Stimulated activated CD4-positive, alpha-beta T cell treated with anti-CD3 and anti-CD28 coated beads, Interleukin-2, amount 100 ng/mL, for 24 hours (primary cell): ENCODE measurements at places on chromosomes 6 and 20.

DNA sequence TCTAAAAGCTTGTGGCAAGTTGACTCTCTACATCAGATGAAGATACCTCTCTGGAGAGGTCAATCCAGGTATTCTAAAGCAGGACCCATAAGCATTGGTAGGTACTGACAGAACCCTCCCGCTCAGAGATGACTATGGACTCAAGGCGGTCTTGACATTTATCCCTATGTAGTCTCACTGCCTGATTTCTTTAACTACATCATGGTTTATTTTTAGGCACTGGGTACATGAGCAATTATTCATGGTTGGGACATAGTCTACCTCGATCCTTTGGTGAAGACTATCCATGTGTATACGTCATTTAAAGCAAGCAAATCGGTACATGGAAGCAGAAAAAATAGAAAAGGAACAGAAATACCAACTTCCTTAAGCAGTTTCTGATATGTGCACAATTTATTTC lies 136.2 kb upstream of the TAB2 start:
- DNase-seq = no peak

GRCh38 chr6:1841136-1841535 lies 231.4 kb downstream of the FOXC1 start:
- DNase-seq = no peak

DNA sequence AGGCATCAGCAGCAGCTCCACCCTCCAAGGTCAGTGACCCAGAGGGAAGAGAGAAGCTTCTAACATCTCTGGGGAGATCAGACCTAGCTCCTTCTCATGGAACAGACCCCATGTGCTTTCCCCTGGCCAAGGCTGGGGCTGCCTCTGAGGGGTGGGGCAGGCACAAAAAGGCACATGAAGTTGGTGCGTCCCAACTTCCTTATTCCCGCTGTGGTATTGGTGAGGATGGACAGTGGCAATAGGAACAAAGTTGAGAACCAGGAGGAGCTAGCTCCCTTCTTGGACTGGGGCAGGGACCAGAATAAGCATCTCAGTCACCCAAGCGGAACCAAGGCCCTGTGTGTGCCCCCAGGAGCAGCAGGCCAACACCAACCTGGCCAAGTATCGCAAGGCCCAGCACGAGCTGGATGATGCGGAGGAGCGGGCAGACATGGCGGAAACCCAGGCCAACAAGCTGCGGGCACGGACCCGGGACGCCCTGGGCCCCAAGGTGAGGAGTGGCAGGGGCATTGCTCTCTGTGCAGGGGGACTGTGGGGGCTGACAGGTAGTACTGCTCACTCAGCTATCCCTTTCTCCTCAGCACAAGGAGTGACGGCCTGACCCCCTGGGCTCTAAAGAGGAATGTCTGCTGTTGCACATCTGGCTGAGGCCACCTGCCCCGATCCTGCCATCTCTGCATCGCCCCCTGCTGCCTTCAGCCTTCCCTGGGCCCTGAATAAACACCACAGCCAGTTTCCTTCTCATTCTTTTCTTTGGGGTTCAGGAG lies 46.1 kb downstream of the MYH7B start:
- DNase-seq = no peak

DNA sequence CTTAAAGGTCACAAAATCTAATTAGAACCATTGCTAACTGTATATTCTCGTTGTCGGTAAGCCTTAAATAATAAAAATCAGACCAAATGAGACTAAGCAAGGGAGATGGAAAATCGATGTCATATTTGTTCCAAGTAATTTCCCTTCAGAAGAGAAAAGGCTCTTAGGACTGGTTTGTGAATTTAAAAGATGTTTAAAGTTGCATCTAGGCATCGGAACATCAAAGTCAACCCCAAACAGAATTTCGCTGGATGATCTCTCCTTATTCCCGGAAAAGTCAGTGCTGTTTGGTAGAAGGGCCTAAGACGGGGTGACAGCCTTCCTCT lies 63.8 kb downstream of the NPEPL1 start:
- DNase-seq = no peak

GRCh38 chr20:37267667-37268313 lies 6.2 kb upstream of the GHRH start:
- no peak for DNase-seq

- DNase-seq = no peak
Measured at GRCh38 chr6:2958776-2959175, 12.6 kb downstream of the SERPINB6 start.

GRCh38 chr20:39032997-39033396 lies 70.9 kb downstream of the DHX35 start:
- no peak for DNase-seq

- no peak for DNase-seq
Measured at GRCh38 chr20:63301671-63302070, 8.7 kb downstream of the COL20A1 start.

- peak; percentile 17 for DNase-seq
Measured at GRCh38 chr6:20708367-20709124, 174.3 kb downstream of the CDKAL1 start.

- no peak for DNase-seq
Measured at GRCh38 chr20:53625311-53626129, 31.9 kb upstream of the ZNF217 start.

GRCh38 chr20:59318201-59318790 lies 17.9 kb downstream of the EDN3 start:
- DNase-seq = no peak

DNA sequence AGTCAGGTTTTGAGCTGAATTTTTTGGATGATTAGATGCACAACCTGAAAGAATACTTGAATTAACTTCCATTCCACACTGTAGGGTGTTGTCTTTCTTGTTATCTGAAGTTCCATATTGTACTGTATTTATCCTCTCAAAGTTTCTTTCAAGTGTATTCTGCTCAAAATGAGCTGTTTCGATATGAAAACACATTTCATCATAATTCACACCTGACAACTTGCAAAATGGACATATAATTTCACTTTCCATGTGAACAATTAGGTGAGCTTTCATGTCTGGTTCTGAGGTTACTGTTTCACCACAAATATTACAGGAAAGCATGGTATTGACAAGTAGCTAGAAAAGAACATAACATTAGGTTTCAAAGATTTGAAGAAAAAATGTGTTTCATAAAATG lies 1.7 kb downstream of the ZUP1 start:
- DNase-seq = no peak

DNA sequence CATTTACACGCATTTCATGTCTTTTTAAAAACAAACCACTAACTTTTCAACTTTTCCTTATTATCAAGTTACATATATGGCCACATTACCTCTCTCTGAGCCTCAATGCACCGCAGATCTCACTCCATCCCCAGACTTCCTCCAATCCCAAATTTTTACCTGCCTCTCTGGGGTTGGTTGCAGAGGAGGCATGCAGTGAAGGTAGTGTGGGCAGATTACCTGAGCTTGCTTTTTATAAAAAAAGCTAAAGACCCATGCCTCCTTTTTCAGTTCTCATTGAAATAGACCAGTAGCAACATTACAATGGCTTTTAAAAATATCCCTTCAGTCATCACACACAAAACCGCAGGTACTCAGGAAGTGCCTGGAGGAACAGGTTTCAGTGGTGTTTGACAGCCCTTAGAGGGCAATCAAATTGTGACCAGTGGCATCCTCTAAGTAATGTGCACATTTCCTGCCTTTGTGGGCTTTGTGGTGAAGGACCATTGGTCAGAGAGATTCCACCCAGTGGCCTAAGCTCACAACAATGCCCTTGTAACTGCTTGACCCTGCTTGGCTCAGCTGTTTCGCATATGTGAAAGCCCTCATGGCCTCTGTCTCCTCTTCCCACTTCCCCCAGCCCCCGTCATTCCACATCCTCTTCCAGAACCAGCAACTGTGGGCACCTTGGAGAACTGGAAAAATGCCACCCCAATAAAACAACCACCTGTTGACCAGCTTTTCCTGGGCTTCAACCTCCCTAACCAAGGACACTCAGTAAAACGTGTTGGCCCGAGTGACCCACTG lies 30.2 kb upstream of the IL17A start:
- no peak for DNase-seq

DNA sequence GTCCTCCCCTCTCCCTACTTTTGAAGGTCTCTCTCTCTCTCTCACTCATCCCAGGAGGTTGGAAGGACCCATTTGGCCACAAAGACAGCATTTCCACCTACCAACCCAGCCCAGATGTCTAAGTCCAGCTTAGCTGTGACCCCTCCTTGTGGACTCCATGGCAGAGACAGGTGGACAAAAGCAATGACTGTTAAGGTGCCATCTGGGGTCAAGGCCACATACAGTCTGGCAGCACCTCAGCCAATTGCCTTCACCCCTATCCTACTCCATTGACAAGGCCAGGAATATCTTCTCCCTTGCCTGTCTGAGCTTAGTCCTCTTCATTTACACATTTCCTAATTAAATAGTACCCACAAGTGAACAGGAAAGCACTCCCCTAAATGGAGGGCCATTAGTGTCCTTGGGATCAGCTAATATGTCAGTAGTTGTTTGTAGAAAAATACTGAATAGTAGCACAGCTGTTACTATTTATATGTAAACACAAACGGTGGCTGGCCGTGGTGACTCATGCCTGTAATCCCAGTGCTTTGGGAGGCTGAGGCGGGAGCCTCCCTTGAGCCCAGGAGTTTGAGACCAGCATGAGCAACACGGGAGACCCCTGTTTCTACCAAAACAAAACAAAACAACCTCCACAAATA lies 28.8 kb downstream of the GCM1 start:
- no peak for DNase-seq

DNA sequence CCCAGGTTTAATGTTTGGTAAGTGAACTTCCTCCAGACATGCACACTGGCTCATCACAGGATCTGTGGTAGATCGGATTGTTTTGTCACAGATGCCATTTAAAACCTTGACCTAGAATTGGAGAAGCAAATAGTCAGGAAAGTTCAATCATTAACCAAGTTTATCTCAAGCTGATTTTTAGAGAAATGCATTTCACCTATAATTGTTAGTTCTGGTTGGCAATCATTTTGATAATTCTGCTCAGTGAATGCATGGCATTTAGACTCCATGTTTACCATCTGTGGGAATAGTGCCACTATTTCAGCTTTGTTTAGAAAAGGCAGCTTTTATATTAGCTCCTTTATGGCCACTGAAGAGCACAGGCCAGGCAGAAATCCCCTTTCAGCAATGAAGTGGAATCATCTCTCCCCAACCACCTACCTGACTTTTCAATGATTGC lies 73.9 kb upstream of the IPCEF1 start:
- DNase-seq = no peak

DNA sequence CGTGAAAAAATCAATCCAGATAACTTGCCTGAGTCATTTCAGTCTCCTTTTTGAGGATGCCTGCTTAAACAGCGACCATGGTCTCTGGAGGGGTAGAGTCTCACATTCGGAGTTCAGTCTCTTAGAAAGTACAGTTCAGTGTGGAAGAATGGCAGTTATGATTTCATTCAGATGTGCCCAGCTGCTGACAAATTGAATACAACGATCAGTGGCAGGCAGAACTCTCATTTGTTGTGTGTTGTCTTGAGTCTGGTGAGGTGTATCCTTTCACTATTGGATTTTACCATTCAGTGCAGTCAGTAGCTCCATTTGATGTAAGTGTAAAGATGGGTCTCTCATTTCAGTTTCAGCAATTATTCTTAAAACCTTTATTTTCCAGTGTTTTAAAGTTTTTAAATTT lies 639 bp upstream of the TULP4 start:
- DNase-seq = no peak

DNA sequence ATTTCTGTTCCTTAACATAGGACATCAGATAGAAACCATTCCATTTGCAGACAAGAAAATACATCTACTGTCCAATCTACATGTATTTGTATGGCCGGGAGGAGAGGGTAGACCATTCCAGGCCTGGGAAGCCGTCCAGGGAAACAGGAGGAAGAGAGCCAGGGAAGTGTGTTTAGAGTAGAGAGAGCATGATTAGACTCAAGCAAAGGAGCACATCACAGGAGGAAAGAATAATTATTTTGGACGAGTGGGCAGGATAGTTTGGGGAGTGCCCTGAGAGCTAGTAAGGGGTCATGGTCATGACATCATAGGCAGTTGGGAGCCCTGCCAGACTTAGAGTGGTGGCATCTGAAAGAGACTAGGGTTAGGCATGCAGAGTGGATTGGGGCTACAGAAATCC lies 250.0 kb downstream of the HIVEP2 start:
- no peak for DNase-seq
